ENCODE measurements at places on chromosomes 12 and 14.

DNA sequence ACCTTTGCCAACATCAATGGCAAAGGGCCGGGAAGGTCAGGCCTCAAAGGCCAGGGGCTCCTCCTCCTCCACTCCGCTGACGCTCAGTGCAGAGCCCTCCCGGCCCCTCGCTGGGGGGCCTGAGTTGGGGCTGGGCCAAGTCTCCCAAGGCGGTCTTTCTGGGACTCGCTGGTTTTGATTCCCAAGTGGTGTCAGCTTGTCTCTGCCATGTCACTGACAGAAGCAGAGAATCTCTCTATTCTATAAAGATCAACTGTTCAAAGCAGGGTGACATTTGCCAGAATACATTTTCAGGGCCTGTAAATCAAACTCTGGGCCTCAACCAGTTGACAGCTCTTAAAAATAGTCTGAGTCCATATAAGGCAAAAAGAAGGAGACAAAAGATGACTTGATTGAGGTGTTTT, 75.9 kb downstream of the CCDC88C start:
- DNase-seq, result no peak

DNA sequence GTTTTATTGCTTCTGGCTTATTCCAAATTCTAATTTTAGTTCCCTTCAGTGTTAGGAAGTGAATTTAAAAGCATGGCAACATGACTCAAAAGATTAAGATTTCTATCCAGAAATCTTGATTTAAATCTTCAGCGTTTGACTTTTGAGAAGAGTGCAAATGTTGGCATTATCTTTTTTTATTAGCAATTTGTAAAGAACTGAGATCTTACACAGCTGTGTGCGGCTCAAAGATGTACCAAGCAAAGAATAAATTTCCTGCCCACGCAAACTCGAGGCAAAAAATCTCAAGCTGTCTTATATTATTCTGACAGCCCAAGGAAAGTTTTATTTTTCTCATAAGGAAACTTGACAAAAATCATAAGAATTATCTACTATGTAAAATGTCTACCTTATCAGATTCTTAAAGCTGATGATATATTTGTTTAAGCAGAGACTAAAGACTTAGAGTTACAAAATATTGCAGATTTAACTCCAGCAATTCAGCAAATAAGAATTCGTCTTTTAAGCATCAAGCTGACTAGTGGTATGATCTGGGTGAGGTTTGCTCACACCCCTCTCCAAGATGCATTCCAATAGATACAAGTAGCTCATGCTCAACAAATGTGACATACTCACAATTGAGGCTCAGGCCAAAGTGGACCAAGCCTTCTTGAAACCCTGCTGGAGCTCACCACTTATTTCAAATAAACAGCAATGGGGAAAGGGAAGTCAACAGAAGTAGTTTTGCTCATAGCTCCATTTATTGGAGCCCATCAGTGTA, 47.4 kb upstream of the POC1B start:
- no peak for DNase-seq

DNA sequence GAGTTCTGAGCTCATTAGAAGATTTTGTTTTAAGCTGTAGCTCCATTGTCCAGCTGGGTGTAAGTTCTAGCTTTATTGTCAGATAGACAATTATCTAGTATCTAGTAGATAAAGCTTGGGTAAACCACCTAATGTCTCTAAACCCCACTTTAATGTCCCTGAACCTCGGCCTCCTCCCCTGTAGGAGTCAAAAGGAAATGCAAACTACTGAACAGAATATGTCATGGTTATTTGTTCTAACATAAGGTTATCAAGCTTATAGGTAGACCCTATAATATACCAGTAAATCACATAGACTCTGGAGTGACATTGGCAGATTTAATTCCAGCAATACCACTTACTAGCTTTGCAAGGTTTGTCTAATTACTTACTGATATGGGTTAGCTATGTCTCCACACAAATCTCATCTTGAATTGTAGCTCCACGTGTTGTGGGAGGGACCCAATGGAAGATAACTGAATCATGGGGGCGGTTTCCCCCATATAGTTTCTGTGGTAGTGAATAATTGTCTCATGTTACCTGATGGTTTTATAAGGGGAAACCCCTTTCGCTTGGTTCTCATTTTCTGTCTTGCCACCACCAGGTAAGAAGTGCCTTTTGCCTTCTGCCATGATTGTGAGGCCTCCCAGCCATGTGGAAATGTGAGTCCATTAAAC, 29.4 kb downstream of the BCAT1 start:
- no peak for DNase-seq

- DNase-seq, result no peak
Observed at GRCh38 chr12:1606021-1606622, 11.7 kb upstream of the FBXL14 start.

- no peak for DNase-seq
Observed at GRCh38 chr12:124568431-124569374, 1.3 kb upstream of the NCOR2 start.

- no peak for DNase-seq
Observed at GRCh38 chr12:130461447-130461815, 123.7 kb downstream of the PIWIL1 start.

- no peak for DNase-seq
Observed at GRCh38 chr14:99516156-99516870, 35.1 kb downstream of the CCNK start.

GRCh38 chr14:71289536-71289935, 382.3 kb downstream of the PCNX1 start:
- DNase-seq, result no peak

GRCh38 chr12:6074427-6074826, 50.0 kb downstream of the VWF start:
- no peak for DNase-seq

- no peak for DNase-seq
Observed at GRCh38 chr14:91575469-91576208, 65.5 kb upstream of the PPP4R3A start.
